ENCODE measurements at places on chromosomes 11 and 22. TPM values are rescaled to one million over a fixed set of nuclear protein-coding genes. Genes with fewer than 3 reads are reported as not detected.

DNA sequence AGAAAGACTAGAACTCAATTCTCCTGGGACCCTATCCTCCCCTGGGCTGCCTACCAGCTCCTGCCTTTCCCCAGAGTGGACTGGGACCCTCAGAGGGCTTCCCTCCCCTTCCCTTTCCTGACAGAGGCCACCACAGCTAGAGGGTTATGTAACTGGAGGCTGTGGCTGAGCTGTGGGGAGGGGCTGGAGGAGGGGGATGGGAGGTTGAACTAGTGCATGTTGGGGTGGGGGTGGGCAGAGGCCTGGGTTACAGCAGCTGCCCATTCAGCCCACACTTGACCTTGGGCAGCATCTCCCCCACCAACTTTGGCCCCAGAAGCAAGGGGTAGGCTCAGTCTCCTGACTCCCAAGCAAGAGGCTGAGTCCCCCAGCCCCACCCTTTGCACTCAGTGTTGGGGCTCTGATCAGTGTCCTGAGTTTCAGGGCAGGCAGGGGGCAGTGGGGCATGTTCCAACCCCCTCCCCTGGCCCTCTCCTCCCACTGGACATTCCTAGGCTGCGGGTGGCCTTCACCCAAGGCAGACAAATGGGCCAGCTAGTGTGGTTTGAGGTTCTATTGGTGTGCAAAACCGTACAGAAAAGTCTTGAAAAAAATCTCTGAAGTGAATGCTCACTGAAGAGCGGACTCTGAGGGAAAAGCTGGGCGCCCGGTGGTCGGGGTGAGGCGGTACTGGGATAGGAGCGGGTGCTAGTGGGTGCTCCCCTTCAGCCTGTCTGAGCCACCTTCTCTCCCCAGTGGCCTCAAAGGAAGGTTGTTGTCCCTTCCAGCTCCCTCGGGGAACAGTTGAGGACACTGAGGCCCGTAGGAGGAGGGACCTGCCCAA, 3.8 kb downstream of the KCNC1 start:
- H3K4me3 ChIP-seq: no peak overlapping the region
- no peak for DNase-seq
- H3K27me3 ChIP-seq: peaks cover 13% of the 10 kb centered on the region
- no peaks in the 10 kb centered on the region for H3K36me3 ChIP-seq
- H3K4me1 ChIP-seq: no peaks in the 10 kb centered on the region

- no peak overlapping the region for H3K27ac ChIP-seq
- peaks cover 6% of the 10 kb centered on the region for H3K27me3 ChIP-seq
- DNase-seq: no peak
- no peak overlapping the region for H3K4me3 ChIP-seq
Measured at GRCh38 chr22:36104988-36105387, 55.6 kb downstream of the APOL3 start.

- H3K36me3 ChIP-seq: no peaks in the 10 kb centered on the region
- no peaks in the 10 kb centered on the region for H3K27me3 ChIP-seq
- H3K4me3 ChIP-seq: no peak overlapping the region
- DNase-seq: peak; percentile 8
- H3K27ac ChIP-seq: no peak overlapping the region
Measured at GRCh38 chr11:34492806-34493414, 20.7 kb downstream of the ELF5 start.

DNA sequence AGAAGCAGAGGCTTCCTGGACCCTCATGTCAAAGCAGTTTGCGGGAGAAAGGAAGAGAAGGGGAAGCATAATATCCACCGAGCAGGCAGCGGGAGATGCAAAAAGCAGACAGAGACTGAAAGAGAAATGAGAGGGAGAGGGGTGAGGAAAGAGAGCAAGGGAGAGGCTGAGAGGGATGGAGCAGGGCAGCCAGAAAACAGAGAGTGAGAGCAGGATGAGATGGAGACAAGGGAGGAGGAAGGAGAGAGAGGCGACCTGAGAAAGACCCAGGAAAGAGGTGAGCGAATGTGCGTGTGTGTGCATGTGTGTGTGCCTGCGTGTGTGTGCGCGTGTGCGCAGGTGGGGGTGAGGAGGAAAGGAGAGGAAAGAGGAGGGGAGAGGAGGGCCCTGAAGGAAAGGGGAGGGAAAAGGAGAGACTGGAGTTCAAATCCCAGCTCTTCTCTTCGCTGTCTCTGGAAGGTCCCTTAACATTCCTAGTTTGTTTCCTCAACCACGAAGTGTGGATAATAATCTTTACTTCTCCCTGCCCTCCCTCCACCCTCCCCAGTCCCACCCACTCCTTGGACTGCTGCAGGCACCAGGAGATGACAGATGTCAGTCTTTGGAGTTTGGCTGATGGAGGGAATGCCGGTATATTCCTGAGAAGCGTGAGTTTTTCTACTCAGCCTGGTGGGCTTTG, 67.9 kb downstream of the ISX start:
- H3K4me1 ChIP-seq: no peaks in the 10 kb centered on the region
- no peak for DNase-seq
- peaks cover 4% of the 10 kb centered on the region for H3K27me3 ChIP-seq
- no peak overlapping the region for H3K27ac ChIP-seq
- H3K36me3 ChIP-seq: no peaks in the 10 kb centered on the region

DNA sequence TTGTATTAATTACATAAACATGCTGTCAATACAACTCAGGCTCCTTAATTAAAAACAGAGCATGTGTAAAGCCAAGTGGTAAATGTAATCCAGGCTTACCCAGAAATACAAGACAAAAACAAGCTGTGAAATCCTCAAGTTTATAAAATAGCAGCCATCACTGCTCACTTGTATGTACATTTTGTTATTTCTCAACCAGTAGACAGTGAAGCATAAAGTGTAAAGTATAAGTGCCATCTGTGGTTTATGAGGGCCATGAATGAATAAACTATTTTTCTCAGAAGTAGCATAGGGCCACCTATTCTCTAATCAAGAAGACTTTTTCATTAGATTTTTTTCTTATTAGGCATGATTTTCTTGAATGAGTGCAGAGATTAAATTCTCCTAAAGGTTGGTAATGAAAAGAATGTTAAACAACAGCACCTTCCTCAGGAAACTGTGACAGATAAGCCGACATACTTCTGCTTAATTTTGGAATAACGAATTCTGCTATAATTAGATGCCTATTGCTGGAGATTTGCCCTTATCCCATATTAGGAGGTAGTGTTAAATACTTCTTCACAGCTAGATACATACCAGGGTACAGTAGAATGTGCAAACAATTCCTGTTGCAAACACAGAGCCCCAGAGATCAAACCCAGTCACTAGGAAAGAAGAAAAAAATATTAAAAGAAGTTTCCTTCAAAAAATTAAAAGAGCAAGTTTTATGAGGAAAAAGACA, 13.0 kb downstream of the SLC5A12 start:
- H3K4me3 ChIP-seq: no peak overlapping the region
- H3K27me3 ChIP-seq: no peaks in the 10 kb centered on the region
- H3K4me1 ChIP-seq: no peaks in the 10 kb centered on the region
- no peaks in the 10 kb centered on the region for H3K36me3 ChIP-seq
- no peak overlapping the region for H3K27ac ChIP-seq
- no peak for DNase-seq

- H3K27me3 ChIP-seq: no peaks in the 10 kb centered on the region
- no peaks in the 10 kb centered on the region for H3K36me3 ChIP-seq
Measured at GRCh38 chr11:32225571-32226285, 134.9 kb downstream of the RCN1 start.

DNA sequence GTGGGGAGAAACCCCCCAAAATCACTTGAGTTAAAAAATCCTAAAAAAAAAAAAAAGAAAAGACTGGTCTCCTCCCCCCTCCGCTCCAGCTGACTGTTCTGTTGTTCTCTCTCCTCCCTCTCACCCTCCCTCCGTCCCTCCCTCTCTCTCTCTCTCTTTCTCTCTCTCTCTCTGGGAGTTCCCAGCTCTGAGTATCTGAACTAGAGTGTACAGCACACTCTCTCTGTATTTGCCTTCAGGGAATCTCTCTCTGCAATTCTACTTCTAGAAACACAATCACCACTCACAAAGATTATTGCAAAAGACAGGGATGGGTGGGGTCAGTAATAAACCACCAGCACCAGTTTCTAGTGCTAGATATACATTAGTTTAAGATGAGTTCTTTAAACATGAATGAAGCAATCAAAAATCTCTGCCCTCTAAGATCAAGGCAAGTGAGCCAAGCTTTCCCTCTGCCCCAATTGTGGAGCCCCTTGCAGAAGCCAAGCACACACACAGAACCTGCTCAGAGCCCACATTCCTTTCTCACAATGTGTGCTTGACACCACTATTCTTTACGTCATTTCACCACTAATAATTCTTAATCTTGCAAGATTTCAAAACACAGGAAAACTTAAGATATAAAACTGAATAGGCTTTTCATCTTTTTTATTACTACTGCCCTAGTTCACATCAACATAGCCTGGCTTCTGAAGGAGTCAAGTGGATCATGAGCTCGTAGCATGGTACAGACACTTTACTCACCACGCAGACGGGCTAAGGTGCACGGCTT, 133.5 kb downstream of the RBFOX2 start:
- H3K36me3 ChIP-seq: no peaks in the 10 kb centered on the region
- peaks cover 10% of the 10 kb centered on the region for H3K4me1 ChIP-seq
- DNase-seq: no peak
- no peak overlapping the region for H3K4me3 ChIP-seq
- H3K27me3 ChIP-seq: no peaks in the 10 kb centered on the region

DNA sequence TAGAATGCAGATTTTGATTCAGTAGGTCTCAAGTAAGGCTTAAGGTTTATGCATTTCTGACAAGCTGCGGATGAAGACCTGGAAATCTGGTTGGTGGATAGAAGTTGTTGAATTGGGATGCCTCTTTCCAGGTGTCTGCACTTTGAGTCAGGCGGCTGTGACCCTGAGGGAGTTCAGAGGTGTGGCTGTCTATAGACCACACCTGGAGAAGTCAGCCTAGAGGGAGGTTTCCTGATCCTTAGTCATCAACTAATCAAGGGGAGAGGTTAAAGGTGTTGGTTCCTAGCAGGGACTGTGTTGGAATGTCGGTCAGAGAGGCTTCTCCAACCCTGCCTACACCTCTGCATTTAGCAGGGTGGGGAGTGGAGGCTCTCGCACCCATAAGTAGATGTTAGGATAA, 8.0 kb downstream of the GLB1L2 start:
- H3K27ac ChIP-seq: no peak overlapping the region
- no peak overlapping the region for H3K4me3 ChIP-seq
- no peaks in the 10 kb centered on the region for H3K36me3 ChIP-seq
- DNase-seq: no peak
- no peaks in the 10 kb centered on the region for H3K4me1 ChIP-seq

GRCh38 chr11:13772223-13773046, 104.0 kb downstream of the FAR1 start:
- H3K4me3 ChIP-seq: no peak overlapping the region
- no peak overlapping the region for H3K27ac ChIP-seq
- H3K4me1 ChIP-seq: no peaks in the 10 kb centered on the region
- peak; percentile 78 for DNase-seq
- H3K36me3 ChIP-seq: no peaks in the 10 kb centered on the region

- peak; percentile 95 for DNase-seq
- no peaks in the 10 kb centered on the region for H3K27me3 ChIP-seq
- no peaks in the 10 kb centered on the region for H3K36me3 ChIP-seq
- peaks cover 70% of the 10 kb centered on the region for H3K4me1 ChIP-seq
- H3K4me3 ChIP-seq: peak overlapping the region; percentile 69
- peak overlapping the region; percentile 71 for H3K27ac ChIP-seq
Measured at GRCh38 chr11:133945087-133945974, 11.4 kb downstream of the IGSF9B start.

DNA sequence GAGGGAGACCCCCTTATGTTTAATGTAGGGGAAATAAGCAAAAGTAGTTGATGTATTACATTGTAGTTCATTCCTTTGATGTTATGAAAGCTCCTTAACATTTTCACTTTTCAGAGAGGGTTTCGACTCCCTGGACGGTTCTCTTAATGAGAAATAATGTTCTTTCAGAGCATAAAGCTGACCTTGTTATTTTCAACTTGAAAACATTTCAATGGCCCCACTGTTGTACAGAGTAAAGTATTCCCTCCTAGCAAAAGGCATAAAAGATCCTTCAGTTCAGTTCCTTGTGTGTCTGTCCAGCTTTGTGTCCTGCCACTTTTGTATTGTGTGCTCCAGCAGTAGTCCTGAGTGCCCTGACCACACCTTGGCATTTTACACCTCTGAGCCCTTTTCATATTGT, 63.9 kb downstream of the UVRAG start:
- H3K4me3 ChIP-seq: no peak overlapping the region
- H3K36me3 ChIP-seq: no peaks in the 10 kb centered on the region
- no peak overlapping the region for H3K27ac ChIP-seq

- H3K4me1 ChIP-seq: peaks cover 72% of the 10 kb centered on the region
- no peaks in the 10 kb centered on the region for H3K27me3 ChIP-seq
- peaks cover 20% of the 10 kb centered on the region for H3K36me3 ChIP-seq
- no peak overlapping the region for H3K27ac ChIP-seq
- no peak for DNase-seq
Measured at GRCh38 chr11:16743478-16743877, 5.0 kb downstream of the C11orf58 start.

GRCh38 chr11:86174101-86175046, 70.2 kb upstream of the EED start:
- H3K36me3 ChIP-seq: no peaks in the 10 kb centered on the region
- H3K27ac ChIP-seq: no peak overlapping the region
- H3K4me3 ChIP-seq: no peak overlapping the region
- no peaks in the 10 kb centered on the region for H3K4me1 ChIP-seq
- no peak for DNase-seq
- no peaks in the 10 kb centered on the region for H3K27me3 ChIP-seq

DNA sequence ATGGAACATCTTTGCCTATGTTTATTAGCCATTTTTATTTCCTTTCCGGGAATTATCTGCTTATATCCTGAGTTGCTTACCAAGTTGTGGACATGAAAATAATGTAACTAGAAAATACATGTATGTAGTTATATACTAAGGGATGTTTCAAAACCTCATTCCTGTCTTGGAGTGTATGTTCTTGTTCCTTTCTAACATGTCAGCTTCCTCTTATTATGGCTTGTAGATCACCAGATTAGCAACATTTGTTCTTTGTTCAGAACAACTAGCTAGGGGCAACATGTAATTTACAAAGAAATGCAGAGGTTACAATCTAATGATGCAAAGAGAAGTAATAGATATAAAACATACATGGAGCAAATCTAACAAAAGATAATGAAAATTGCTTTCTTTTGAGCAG, 13.1 kb upstream of the TMEM123 start:
- DNase-seq: no peak
- H3K4me1 ChIP-seq: peaks cover 64% of the 10 kb centered on the region
- H3K27ac ChIP-seq: no peak overlapping the region

Gene OR52E1
- not detected for total RNA-seq

Gene MS4A12
- total RNA-seq: not detected

Gene PGA5
- total RNA-seq: not detected

Gene SLC29A2
- total RNA-seq: 15.5 TPM

Gene OR8D1
- not detected for total RNA-seq

Gene TMEM191C
- 4.8 TPM for total RNA-seq

Gene STK33
- total RNA-seq: not detected

Gene LRP5
- 1.4 TPM for total RNA-seq
